ENCODE measurements at places on chromosomes 6 and 20. TPM values are rescaled to one million over a fixed set of nuclear protein-coding genes. Genes with fewer than 3 reads are reported as not detected.

- no peak overlapping the region for H3K4me3 ChIP-seq
- no peaks in the 10 kb centered on the region for H3K27me3 ChIP-seq
- H3K4me1 ChIP-seq = no peaks in the 10 kb centered on the region
- no peak overlapping the region for H3K27ac ChIP-seq
These were observed 22.4 kb upstream of the UTRN start for GRCh38 chr6:144262470-144263369.

DNA sequence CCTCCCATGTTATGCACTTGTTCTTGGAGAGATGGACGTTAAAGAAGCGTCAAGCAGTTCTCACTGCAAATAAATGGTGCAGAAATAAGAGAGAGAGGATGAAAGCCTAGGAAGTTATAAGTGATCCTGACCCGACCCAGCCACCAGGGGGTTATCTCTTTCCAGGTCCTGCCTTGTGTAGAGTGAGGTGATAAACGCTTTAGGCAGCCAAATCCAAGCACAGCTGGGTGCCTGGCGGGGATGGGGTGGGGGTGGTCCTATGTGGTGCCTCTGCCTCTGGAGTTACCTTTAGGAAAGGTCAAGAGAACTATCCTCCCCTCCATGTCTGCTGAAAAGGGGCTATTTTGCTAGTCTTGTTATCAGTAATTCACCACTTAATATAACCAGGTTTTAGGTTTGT lies 9.2 kb upstream of the TFAP2A start:
- H3K4me3 ChIP-seq = no peak overlapping the region
- no peaks in the 10 kb centered on the region for H3K36me3 ChIP-seq
- H3K27ac ChIP-seq = no peak overlapping the region
- peaks cover 92% of the 10 kb centered on the region for H3K27me3 ChIP-seq
- no peak for DNase-seq

- H3K4me1 ChIP-seq = no peaks in the 10 kb centered on the region
- H3K27me3 ChIP-seq = no peaks in the 10 kb centered on the region
- no peaks in the 10 kb centered on the region for H3K36me3 ChIP-seq
- H3K4me3 ChIP-seq = no peak overlapping the region
- H3K27ac ChIP-seq = no peak overlapping the region
These were observed 53.1 kb downstream of the MAFB start for GRCh38 chr20:40635971-40636370.

Gene EXOC2
- total RNA-seq = 22.1 TPM

- H3K36me3 ChIP-seq = no peaks in the 10 kb centered on the region
- no peaks in the 10 kb centered on the region for H3K27me3 ChIP-seq
- DNase-seq = no peak
These were observed 604.4 kb upstream of the NOX3 start for GRCh38 chr6:156060013-156060412.

Gene LY6G6F
- total RNA-seq = 0.05 TPM
